RWPE2 (cell line): ENCODE measurements at places on chromosomes 7 and 10.

DNA sequence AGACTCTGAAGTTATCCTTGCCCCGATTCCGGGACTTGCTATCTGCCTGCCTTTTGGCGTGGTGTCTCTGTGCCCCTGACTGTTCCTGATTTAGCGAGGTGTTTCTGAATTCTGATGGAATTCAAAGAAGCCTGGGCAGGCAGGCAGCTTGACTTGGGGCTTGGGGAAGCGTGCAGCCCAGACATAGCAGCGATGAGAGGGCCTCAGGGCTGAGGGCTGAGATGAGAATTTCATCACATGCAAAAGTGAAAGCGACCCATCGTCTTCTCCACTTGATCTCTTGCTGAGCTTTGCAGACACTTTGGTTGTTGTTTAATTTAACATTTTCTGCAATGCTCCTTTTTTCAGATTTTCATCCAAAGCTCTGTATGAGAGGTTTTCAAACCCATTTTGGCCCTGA, 57.8 kb downstream of the TCF7L2 start:
- DNase-seq, result no peak

GRCh38 chr7:70565721-70566370, 566.1 kb upstream of the GALNT17 start:
- no peak for DNase-seq

DNA sequence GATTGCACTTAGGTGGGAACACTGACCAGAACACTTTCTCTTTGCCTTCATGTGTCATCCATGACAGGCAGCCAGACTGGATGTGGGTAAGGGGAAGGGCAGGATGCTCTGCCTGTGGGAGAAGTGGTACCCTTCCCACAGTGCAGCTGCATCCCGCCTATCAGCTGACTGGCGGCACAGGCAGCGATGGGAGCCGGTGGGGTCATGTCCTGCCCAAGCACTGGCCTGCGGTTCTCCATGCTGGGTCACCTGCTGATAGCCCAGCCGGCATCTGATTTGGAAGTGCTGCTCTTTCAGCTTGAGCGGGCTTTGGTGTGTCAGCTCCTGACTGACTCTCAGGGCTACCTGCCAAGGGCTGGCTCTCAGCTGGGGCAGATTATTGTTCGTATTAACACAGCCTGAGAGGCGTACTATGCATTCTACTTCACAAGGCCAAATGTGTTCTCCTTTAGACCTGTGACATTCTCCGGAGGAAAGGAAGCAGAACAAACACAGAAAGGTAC, 105.2 kb upstream of the PDLIM1 start:
- no peak for DNase-seq

DNA sequence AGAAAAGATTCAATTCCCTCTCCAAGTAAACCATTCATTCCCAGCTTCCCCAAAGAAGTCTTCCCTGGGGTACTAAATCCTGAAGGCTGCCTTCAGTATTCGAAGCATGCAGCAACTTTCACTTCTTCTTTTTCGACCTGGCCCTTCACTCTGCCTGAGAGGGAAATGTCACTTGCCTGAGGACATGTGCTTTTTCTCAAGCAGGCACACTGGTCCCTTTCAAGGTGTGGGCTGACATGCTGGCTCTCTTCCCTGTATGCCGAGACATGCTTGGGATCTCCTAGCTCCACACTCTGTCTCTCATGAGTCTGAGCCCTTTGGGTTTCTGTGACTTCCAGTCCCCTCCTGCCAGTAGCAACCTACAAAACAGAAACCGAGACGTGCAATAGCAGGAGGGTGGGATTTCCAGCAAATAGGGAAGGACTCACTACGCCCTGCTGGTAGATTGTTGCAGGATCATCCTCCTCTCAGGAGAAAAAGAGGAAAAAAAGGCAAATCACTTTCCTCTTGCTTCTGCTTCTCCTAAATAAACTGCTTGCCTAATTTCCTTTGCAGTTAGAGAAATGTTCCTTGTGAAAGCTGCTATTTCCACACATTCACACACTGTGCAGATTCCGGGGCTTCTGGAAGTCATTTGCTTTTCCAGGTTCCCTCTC, 33.5 kb downstream of the FIGNL1 start:
- no peak for DNase-seq

GRCh38 chr7:153061910-153062528, 302.5 kb downstream of the ACTR3B start:
- no peak for DNase-seq

DNA sequence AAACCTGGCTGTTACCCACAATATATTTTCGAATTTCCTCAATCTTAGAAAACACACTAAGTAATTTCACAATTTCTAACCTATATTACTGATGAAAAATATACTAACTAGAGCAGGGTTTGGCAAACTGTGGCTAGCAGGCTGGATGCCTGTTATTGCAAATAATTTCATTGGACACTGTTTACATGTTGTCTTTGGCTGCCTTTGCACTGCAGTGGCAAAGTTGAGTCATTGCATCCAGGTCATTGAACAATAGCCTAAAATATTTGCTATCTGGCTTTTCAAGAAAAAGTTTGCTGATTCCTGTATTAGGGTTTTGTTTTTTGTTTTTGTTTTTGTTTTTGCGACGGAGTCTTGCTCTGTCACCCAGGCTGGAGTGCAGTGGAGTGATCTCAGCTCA, 47.2 kb downstream of the KIF11 start:
- DNase-seq, result no peak
